ENCODE measurements at places on chromosomes 2 and 18.

DNA sequence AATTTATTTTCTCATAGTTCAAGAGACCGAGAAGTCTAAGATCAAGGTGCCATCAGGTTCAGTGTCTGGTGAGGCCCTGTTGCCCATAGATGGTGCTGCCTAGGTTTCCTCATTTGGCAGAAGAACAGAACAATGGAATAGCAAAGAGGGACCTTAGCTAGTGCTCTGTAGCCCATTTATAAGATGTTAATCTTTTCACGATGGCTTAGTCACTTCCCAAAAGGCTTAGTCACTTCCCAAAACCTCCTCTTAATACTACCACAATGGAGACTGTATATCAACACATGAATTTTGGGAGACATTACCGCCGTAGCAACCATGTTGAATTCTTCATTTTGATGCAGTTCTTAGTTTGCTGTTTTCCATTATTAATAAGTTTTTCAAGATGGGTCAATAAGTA lies 246.3 kb upstream of the NRP2 start:
- no peak for DNase-seq

DNA sequence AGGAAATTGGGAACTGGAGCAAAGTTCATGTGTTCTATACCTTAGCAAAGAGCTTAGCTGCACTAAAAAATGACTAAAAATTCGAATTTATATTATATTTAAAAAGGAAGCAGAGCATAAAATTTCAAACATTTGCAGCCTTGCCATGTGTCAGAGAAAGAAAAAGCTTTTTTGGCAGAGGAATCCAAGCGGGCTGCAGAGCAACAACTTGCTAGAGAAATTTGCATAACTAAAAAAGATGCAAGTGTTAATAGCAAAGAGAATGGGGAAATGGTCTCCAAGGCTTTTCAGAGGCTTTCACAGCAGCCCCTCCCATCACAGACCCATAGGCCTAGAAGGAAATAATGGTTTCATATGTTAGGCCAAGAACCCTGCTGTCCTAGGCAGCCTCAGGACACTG lies 1315.9 kb downstream of the DSC3 start:
- no peak for DNase-seq

DNA sequence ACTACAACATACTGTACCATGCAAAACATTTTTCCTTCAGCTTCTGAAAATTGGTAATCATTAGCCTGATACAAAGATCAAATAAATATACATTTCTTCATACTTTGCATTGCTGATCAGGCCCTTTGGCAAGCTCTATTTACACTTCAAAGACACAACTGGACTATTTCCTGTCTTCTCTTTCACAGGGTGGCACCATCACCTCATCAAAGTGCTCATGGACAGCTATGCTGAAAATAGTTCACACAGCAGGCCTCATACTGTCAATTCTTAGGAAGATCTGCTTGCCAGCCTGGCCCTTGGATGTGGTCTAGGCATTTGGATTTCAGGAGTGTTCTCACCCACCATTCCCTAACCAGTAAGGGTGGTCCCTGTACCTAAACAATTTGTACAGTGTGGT lies 33.9 kb downstream of the FBXO15 start:
- DNase-seq = no peak

DNA sequence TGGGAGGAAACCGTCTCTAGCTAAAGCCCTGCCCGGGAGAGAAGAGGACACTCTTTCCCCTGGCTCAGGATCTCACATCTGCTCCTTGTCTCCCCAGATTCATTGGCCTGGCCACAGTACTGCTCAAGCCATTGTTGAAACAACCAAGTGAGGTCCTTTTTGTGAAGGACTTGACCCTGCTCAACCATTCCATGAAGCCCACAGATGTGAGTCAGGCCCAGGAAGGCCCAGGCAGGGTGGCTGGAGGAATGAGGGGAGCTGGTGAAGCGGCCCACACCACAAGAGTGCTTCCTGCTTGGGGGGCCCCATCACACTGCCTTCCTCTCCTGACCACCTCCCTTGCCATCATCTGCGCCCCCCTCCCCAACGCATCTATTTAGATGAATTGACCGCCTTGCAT lies 5.1 kb downstream of the FER1L5 start:
- no peak for DNase-seq

DNA sequence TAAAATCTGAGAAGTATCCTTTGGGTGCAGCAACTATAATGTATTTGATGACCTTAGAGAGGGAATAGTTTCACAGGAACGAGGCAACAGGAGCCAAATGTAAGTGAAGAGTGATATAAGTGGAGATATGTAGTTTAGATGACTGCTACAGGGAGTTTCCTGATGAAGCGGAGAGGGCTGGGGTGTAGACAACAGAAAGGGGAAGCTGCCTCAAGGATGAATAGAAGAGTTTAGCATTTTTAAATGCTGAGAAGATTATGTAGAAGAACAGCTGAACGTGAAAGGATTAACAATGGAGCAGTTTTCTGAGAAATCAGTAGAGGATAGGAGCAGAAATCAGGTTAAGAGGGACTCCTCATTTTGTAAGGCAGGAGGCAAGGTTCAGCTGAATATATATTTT lies 133.3 kb downstream of the LCLAT1 start:
- no peak for DNase-seq

DNA sequence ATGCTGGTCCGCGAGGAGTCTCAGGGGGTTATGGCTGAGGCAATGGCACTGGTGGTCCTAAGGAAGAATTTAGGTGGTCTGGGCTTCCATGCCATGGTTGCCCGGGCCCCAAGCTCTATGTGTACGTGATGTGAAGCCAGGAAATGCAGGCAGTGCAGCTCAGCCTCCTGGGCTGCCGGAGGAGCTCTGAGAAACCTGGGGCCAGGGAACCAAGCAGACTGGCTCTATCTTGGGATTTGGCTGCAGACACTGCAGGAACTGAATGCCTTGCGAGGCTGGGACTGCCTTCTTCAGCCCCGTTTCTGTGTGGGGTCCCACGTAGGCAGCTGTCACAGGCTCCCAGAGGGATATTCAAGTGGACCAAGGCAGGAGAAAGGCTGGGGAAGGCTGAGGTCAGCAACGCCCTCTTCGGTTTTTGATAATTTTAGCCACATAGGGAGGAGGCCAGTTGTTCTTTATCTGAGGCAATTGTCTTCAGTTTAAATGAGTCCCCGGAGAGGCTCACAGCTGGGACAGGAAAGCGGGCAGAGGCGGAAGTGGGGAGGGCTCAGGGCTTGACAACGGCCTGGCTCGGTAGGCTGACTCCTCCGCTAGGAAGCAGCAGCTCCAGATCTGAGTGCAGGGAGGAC lies 77.7 kb downstream of the RHOB start:
- no peak for DNase-seq

DNA sequence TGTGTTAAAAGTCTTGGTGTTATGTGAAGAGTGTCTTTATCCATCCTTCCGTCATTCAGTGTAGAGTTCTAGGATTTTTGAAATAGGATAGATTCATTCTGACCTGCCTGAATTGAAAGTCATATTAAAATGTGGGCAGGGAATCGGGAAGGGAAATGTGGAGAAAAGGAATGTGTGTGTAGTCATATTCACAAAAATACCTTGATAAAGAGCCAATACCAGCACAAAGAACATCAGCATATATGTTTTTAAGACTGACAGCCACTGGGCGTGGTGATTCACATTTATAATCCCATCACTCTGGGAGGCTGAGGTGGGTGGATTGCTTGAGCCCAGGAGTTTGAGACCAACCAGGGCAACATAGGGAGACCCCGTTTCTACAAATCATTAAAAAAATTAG lies 188.1 kb downstream of the CAMKMT start:
- DNase-seq = no peak

DNA sequence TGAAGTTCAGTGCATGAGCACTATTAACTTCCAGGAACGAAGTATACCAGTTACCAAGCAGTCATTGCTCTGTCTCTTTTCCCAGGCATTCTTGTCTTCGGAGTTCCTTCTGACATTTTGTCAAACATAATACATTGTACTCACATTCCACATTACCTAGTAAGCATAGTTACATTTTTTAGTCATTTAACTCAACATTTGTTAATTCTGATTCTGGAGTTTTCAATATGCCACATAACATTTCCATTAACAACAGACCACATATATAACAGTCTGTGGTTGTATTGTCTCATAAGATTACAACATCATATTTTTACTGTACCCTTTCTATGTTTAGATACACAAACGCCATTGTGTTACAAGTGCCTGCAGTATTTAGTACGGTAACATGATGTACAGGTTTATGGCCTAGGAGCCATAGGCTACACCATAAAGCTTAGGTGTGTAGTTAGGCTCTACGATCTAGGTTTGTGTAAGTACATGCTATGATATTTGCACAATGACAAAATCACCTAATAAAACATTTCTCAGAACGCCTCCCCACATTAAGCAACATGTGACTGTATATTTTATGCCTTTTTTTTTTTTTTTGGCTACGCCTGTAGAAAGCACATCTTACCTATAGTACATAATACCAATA lies 187.1 kb downstream of the DYM start:
- no peak for DNase-seq

DNA sequence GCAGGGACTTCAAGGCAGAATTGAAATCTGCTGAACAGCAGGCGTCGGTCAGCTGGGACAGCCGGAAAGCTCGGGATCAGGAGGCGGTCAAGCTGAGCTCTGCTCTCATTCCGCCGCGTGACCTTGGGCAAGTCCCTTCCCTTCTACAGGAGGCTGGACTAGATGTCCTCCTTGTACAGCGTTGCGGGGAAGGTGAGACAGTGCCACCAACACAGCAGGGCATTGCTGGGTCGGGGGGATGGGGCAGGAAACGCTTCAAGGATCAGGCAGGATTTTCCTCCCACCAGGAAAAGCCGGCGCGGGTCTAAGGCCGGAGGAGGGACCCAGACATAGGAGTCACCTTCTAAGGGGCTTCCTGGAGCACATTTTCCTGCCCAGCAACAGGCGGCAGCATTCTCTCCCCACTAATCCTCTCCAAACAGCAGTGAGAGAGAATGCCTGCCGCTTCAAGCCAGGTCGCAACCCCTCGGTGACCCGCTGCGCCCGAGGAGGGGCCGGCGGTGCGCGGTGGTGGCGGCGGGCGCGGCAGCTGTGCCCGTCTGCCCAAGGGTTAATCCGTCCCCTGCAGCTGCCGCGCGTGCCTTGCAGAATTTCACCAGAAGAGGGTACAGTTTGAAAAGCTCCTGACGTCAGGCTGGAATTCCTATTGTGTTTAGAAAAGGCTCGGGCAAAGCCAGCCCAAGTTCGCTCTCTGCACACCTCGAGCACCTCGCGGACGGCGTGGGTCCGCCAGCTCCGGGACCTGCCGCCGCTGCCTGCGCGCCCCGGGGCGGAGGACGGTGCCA lies at the start of gene KCNF1:
Gene KCNF1, plus strand, starts transcription at position 644 of the 785 bp plus-strand sequence. CDS start 493 bp downstream, outside the sequence.
- no peak for DNase-seq

Data from NK-92 treated with Interleukin-12 subunit alpha and Interleukin-12 subunit beta, amount 100 ng/mL, for 24 hours (cell line).